Metanephros (tissue), 2 donors: ENCODE measurements at places on chromosomes 4 and X. TPM values are rescaled to one million over a fixed set of nuclear protein-coding genes. Genes with fewer than 3 reads are reported as not detected.

Gene TMEM271
- total RNA-seq, result 0.06 TPM

Gene PHKA2
- total RNA-seq, result 46.9 TPM

Gene PTCHD1
- 0.76 TPM for total RNA-seq

Gene LAS1L
- 21.3 TPM for total RNA-seq

Gene SLC6A14
- not detected for total RNA-seq

Gene ARHGAP4
- 54.8 TPM for total RNA-seq

Gene MAGEC1
- total RNA-seq, result not detected

Gene PPAT
- 13.3 TPM for total RNA-seq

Gene BCORL1
- 11.6 TPM for total RNA-seq

Gene SEPTIN11
- total RNA-seq, result 184 TPM

Gene NXF2
- total RNA-seq, result not detected

Gene EGF
- 9.3 TPM for total RNA-seq

Gene RAB41
- total RNA-seq, result not detected

Gene TDO2
- 2.7 TPM for total RNA-seq

Gene ADH1B
- total RNA-seq, result 36.6 TPM

Gene PLAC8
- total RNA-seq, result 8.3 TPM

Gene PAGE4
- total RNA-seq, result not detected

Gene TMEM255A
- 0.88 TPM for total RNA-seq

Gene HSFX4
- not detected for total RNA-seq

Gene IQCM
- total RNA-seq, result not detected

Gene GAGE12E
- total RNA-seq, result not detected
